ENCODE measurements at places on chromosomes 1 and 21. TPM values are rescaled to one million over a fixed set of nuclear protein-coding genes. Genes with fewer than 3 reads are reported as not detected.

The OR6N1 gene
- not detected for polyA plus RNA-seq

The C8B gene
- polyA plus RNA-seq, result 0.08 TPM

GRCh38 chr1:56627019-56627635, 18.0 kb upstream of the PRKAA2 start:
- DNase-seq, result no peak

DNA sequence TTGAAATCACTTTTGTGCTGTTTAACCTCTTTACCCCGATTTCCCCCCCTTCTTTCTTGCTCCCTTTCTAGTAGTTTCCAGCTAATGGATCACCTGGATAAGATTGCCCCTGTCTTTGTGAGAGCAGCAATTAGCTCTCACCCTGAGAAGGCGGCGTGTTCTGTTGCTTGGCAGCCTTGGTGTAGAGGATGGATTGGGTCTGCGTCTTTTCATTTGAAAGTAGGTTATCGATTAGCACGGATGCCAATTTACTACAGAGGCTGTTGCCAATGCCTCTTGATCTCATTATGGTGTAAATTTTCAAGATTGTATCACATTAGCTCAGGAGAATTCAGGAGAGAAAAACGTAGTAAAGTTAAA, 26.4 kb downstream of the KIF26B start:
- no peak for DNase-seq

DNA sequence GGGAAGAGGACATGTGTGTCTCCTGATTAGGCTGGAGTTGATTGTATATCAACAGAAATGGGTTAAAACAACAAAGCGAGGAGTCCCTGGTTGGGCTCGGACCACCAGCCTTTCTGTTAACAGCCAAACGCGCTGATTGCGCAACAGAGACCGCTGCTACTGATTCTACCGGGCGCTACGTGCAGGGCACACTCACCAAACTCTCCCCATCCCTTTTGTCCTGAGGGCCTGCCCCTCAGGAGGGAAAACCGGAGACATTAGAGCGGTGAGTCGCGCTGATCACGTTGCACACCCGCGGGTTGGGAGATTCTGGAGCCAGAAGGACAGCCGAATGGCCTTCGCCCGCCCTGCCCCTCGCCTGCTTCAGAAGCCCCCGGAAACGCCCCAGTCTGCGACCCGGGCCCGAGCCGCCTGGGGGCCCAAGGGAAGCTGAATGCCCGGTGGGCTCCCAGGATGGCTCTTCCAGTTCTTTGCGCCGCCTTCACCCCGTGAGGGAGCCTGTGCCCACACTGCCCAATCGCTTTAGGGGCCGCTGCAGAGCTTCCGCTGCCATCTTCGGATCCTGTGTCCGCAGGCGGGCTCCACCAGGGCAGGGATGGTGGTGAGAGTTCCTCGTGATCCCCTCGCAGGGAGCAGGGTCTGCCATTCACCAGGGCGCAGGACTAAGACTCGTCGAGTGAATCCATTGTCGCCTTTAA, 165.4 kb upstream of the NBPF11 start:
- no peak for DNase-seq

The RASSF5 gene
- 4.6 TPM for polyA plus RNA-seq

DNA sequence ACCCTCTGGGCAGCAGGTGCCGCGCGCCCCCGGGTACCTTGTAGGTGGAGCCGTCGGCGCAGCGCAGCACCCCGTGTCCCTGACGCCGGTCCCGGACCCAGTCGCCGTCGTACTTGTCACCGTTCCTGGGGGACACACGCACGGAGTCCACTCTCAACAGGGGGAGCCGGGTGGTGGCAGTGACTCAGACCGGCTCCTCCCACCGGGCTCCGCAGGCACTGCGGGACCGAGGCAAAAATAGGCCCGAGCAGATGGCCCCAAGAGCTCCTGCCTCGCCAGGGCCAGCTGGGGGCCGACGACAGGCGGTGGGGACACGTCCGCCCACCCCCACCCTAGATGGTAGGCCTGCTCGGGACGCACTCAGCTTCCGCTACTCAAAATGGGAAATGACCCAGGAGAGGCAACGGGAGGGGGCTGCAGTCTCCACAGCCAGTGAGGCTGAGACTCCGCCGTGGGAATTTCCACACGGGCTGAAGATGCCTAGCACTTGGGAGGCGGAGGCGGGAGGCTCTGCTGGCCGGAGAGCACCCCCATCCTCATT, 6.3 kb downstream of the MORN1 start:
- no peak for DNase-seq

DNA sequence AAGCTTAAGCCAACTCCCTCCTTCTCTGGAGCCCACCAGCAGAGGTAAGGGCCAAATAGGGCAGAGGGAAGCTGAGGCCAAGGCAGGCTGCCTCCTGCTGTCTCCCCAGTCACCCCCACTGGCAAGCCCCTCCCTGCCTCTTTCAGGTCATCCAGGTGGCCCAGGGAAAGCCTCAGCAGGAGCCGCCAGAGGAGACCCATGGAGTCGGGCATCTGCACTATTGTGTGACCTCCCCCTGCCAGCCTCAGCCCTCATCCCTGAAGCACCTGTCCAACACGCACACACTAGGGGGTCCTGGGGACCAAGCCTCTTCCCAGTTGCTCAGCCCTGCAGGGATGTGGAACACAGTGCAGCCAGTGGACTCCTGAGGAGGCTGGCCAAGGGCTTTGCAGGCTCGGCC, 5.3 kb upstream of the NAXE start:
- no peak for DNase-seq

- no peak for DNase-seq
These were observed 184.4 kb downstream of the COQ8A start for GRCh38 chr1:227124473-227124872.

DNA sequence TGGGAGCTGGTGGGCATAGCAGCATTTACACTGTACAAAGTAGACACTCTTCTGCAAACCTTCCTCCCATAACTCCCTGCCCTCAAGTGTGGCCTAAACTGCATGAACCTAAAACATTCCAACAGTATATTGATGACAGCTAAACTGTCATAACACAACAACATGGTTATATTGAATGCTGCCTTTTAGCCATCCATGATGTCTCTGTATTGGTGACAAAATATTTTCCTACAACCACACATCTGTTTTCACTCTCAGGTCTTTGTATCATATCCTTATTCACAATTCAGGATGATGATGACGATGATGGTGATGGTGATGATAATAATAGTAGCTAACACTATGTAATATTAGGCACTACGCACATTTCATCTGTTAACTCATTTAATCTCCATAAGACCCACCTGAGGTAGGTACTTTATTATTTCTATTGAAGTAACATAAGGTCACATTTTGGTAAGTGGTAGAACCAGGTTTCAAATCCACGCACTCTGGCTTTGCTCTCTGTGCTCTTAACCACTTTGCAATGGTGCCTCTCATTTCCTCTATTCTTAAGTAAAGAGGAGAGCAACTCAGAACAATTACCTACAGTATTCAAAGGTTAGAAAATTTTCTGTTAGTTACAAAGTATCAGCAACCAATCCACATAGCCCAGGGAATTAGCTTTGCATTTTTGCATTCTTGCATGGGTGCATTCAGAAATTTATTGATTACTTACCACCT, 185.1 kb upstream of the LMO4 start:
- DNase-seq, result no peak

The GUCA2B gene
- polyA plus RNA-seq, result not detected

DNA sequence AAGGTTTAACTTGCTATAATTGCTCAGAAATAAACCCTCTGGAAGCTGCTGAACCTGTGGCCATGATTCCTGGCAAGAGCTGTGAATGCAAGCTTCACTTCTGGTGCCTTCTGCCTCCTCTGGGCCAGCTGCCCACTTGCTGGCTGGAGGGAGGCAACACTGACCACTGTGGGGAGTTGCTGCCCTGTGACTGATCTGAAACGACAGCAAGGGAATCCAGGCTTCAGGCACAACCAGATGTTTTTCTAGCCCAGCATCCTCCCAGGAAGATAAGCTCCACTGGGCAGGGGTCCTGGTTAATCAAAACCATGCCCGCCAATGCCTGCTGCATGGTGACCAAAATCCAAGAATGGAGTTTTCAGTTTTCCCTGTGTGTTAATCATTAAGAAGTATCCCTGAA, 180.0 kb upstream of the HMGB4 start:
- peak; percentile 1 for DNase-seq

The LRRC7 gene
- 7.9 TPM for polyA plus RNA-seq

The EDARADD gene
- 7.3 TPM for polyA plus RNA-seq

- DNase-seq, result no peak
These were observed 71.0 kb downstream of the TRIM11 start for GRCh38 chr1:228335406-228336307.
